ENCODE measurements at places on chromosomes 4 and X.

GRCh38 chr4:61517144-61517543 lies 317.0 kb downstream of the ADGRL3 start:
- peak; percentile 22 for DNase-seq

GRCh38 chr4:48341776-48342605 lies 662 bp downstream of the SLAIN2 start:
- peak; percentile 76 for DNase-seq

DNA sequence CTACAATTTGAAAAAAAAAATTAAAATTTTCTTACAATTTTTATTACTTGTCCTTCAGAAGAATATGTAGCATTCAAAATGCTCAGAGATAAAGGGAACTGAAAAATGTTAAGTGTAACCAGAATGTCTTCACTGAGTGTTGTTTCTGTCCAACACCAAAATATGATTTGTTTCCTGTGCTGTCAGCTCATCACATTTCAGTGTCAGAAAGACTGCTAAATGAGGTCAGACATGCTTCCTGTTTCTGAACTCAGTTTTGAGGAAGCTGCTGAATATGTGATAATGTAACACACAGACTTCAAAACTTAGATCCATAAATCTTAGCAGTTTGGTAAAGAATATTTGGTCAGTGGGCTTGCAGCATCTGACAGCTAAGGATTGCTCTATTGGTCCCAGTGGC lies 1849.7 kb downstream of the PCDH7 start:
- DNase-seq: no peak

DNA sequence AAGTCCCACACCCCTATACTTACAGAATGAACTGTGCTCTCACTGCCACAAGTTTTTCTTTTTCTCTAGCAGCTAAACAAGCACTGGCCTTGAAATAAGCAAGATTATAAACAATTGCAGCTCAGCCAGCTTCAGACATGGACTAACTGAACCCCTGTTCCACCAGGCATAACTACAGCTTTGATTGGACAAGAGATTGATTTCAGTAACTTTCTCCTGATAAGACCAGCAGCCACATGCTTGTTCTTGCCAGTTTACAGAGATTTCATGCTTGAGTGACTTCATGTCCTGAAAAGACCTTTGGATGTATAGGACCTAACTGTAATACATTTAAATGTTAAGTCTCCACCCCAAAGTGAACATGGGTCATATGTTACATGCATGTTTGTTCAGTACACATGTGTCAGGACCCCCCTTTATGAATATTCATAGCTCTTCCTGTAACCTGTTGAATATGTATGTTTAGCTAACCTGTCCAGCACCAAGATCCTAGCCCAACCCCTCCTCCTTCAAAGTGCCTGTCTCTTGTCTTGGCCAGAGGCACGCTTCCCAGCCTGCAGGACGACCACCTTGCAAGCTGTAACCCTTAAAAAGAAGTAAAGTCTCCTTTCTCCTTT lies 27.9 kb downstream of the ZNF275 start:
- no peak for DNase-seq

DNA sequence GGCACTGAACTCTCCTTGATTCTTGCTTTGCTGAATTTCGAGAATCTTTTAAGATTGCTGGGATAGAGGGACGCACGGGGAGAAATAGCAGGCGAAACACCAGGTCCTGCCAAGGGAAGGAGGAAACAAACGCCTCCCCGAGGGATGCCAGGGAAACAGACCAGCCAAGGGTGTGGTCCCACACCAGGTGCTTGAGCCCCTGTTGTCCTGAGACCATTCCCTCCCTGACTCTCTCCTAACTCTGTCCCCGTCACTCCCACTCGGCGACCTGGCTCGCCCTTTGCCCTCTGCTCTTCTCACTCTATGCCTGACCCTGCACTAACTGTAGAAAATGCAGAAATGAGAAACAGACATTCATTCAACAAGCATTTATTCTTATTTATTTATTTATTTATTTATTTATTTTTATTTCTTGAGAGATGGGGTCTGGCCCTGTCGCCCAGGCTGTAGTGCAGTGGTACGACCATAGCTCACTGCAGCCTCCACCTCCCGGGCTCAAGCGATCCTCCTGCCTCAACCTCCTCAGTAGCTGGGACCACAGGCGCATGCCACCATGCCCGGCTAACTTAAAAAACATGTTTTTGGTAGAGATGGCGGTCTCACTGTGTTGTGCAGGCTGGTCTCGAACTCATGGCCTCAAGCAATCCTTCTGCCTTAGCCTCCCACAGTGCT lies 16.2 kb downstream of the CTAG1B start:
- DNase-seq: no peak

DNA sequence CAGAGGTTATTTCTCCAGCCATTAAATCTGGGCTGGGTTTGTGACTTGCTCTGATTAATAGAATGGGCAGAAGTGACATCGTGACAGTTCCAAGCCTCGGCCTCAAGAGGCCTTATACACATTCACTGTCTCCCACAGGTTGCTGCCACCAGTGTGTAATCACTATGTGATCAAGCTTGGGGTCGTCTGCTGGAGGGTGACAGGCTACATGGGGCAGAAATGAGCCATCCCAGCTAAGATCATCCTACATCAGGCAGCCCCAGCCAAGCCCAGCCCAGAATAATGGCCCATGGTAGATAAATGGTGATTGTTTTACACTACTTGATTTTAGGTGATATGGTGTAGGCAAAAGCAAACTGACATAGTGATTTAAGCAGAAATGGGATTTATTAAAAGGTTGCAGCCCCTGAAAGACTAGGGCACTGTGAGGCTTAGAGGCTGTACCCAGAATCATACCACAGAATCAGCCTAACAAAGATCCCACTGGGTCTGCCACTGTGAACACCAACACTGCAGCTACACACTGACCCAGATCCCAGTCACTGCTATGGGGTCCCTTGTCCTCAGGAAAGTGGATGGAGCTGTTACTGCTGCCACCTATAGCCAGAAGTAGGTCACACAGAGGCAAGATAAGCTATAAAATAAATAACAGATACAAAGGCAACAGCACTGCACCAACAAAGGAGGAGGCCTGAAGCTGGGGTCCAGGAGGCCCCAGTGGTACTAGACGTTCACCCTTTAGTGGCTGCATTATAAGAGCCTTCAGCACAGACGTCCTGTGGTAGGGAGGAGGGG lies 159.6 kb upstream of the RBPJ start:
- no peak for DNase-seq

- DNase-seq: no peak
These were observed 52.2 kb downstream of the SULT1B1 start for GRCh38 chr4:69708211-69708610.

- no peak for DNase-seq
These were observed 27.5 kb downstream of the UBE2D3 start for GRCh38 chr4:102799816-102800215.

DNA sequence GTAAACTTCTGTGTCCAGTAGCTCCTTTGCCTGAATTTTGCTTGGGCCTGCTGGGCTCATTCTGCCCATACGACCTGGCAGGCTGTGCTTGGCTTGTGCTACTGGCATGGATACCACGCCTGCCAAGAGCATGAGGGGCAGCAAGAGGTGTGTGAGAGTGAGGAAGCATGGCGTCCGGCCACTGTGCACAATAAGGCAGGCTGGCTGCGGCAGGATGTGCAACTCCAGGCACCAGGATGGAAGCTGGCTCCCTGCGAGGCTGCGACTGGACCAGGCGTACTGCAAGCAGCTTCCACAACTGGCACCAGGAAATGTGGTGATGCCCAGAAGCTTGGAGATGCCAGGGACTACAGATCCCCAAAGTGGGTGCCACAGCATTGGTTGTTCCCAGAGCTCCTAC lies 709.3 kb downstream of the PCDH18 start:
- DNase-seq: no peak

DNA sequence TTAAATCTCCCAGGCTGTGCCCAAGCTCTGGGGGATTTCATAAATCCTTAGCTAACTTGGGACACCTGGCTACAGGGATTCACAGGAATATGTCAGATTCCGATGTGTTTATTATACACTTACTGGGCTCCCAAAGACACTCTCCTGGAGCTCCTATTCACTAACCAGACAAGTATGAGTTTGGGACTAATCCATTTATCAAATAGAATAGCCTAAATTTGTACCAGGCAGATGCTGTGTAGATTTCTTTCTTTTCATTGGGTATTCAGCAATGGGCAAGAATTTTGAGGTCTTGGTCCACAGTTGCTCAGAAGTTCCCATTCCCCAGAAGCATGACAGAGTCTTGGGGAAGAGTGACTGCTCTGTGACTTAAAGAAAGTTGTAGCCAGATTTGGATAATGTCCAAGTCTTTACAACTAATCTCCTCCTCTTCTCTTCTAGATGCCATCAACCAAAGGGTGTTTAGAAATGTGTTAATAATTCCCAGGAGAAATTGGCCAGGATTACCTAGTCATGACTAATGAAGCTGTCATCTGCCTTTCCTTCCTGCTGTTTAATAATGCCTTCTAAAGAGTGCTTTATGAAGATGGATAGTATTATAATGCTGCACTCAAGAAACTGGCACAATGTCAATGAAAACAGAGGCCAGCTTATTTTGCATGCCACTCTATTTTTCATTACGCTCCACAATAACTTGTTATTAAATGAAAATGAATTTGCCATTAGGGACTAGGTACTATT lies 120.9 kb downstream of the CHIC2 start:
- DNase-seq: no peak

GRCh38 chrX:1106478-1107210 lies 105.8 kb downstream of the CRLF2 start:
- DNase-seq: no peak

DNA sequence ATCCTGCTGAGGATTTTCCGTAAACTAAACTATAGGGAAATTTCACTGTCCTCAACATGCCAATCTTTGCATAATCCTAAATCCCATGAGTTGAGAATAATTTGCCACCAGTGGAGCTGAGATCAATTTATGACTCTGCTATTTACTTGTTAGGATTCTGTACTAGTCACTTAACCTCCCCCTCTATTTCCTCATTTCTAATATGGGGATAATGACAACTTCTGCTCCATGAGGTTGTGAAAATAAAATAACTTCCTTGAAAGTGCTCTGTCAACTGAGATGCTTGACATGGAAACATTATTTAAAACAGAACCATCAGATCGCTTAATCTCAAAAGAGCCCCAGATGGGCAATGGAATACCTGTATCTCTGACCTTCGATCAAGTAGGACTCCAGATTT lies 2.6 kb upstream of the FGF16 start:
- no peak for DNase-seq

GRCh38 chr4:75895744-75896314 lies 6.4 kb downstream of the PPEF2 start:
- DNase-seq: peak; percentile 51

GRCh38 chr4:163540448-163540847 lies 46.0 kb downstream of the TMA16 start:
- no peak for DNase-seq

GRCh38 chrX:12480956-12481355 lies 310.3 kb upstream of the PRPS2 start:
- DNase-seq: no peak

GRCh38 chr4:74092957-74093356 lies 6.0 kb downstream of the CXCL2 start:
- no peak for DNase-seq

- DNase-seq: no peak
These were observed 374.1 kb downstream of the FAT4 start for GRCh38 chr4:125688841-125689240.

- DNase-seq: no peak
These were observed 193.0 kb upstream of the C1QTNF7 start for GRCh38 chr4:15234856-15235126.

DNA sequence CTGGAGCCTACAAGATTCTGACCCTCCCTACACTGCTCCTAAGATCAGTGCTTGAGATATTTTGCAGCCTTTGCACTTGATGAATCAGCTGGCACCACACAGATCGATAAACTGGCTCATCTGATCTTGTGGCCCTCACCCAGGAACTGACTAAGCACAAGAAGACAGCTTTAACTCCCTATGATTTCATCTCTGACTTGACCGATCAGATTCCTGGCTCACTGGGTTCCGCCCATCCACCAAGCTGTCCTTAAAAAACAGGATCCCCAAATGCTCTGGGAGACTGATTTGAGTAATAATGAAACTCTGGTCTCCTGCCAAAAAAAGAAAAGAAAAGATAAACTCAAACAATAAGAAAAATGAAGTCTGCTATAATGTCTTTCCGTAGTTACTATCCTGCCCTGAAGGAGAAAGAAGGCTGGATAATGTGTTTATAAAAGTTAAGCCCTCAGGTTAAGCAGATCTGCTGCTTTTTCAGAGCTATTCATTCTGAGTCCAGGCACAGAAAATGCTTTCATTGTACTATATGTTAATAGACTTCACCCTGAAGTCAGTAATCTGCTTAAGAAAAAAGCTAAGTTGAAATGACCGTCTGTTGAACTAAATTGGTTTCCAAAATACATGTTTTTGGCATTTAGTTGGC lies 795.2 kb downstream of the TRIML1 start:
- DNase-seq: no peak

DNA sequence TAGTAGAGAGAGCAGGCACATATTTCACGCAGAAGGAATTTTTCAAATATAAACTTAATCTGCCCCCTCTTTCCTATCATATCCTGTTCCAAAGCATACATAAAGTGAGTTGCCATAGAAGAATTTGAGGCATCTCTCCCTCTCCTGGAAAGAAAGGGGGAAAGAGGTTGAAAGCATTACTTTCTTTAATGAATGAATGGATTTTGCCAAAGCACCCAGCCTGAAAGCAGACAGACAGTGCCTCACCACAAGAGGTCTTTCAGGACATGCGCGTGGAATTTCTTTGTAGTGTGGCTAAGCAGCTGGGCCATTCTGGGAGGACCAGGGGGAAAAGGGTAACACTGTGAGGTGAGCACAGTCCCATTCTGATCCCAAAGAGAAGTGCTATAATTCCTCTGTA lies 651.4 kb downstream of the IQCM start:
- no peak for DNase-seq

DNA sequence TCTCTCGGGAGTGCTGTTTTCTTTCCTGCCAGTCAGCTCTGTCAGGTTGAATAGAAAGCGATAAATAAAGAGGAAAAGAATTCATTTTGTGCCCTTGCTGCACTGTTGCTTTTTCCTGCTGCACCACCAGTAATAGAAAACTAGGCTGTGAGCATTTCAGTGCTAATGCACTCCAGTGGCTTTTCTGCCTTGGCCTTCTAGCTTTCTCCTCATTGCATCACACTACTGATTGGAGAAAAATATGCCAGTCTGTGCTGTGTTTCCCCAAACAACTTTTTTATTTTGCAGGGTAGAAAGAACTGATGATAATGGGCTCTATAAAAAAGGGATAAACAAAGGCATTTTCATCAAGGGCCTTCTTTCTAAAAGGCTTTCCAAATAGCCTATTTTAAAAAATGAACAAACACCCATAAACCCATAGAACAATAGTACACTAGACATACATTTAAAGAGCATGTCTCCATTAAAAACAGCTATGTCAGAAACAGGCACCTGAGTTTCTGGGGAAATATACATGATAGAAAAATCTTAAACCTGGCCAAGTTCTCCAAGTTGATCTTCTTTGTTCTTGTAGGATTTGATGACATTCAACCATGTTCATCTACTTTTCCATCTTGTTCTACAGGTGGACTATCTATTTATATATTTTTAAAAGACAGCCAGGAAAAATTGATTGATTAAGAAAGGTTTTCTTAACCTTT lies 86.3 kb downstream of the GPRIN3 start:
- no peak for DNase-seq

DNA sequence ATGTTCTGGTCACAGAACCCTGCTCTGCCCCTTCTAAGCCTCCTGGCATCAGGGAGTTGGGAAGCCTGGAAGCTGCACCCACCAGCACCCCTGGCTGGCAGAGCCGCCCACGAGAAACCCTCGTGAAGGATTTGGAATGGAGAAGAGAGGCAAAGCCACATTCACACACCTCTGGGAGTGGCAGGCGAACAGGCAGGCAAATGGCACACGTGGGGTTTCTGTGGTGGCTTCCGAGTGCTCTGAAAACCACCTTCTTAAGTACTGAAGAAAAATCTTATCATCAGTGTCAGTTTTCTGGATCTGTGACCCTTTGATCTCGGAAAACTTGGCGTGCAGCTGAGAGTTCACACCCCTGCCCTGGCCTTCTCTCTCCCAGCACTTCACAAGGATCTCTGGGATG lies 442.2 kb upstream of the FRG1 start:
- no peak for DNase-seq

Measured in D341Med (cell line).